C1 segment of cervical spinal cord (tissue), 14 donors: ENCODE measurements at places on chromosomes 16 and 17.

DNA sequence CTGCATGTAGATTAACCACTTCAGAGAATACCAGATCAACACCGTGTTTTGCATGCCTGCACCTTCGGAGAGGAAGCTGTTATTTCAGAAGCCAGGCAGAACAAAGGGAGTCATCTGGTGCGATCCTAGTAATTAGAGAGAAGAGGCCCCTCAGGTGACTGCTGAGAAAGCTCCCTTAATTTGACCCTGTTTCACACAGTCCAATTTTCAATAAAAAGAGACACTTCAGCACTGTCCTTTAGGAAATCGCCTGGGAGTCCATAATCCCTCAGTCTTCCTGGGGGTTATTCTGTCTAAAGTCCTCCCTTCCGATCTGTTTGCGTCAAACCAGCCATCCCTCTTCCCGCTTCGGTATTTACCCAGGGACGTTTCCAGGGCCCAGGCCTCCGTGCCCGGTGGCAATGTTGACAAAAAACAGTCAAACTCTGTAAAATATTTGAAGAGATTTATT, 23.4 kb upstream of the TNRC6C start:
- DNase-seq, result no peak

- DNase-seq, result no peak
These were observed 5.9 kb downstream of the CBX2 start for GRCh38 chr17:79783891-79784290.

DNA sequence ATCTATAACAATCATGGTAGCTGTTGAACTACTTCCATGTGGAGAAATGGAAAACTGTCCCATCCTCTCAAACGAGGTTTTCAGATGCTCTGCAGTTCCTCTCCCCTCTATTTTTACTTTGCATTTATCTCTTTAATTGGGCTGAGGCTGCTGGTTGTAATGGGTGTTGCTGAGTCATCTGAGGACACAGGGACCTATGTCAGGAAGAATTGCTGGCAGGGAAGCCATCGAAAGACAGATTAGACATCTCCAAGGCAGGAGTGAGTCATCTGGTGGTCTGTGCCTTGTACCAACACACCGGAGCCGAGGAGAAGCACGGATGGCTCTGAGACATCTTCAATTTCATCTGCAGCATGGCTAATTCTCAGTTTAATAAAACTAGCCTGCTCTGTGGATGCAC, 394.5 kb downstream of the GRIN2A start:
- no peak for DNase-seq

GRCh38 chr17:74424657-74425056, 7.2 kb upstream of the GPRC5C start:
- no peak for DNase-seq

DNA sequence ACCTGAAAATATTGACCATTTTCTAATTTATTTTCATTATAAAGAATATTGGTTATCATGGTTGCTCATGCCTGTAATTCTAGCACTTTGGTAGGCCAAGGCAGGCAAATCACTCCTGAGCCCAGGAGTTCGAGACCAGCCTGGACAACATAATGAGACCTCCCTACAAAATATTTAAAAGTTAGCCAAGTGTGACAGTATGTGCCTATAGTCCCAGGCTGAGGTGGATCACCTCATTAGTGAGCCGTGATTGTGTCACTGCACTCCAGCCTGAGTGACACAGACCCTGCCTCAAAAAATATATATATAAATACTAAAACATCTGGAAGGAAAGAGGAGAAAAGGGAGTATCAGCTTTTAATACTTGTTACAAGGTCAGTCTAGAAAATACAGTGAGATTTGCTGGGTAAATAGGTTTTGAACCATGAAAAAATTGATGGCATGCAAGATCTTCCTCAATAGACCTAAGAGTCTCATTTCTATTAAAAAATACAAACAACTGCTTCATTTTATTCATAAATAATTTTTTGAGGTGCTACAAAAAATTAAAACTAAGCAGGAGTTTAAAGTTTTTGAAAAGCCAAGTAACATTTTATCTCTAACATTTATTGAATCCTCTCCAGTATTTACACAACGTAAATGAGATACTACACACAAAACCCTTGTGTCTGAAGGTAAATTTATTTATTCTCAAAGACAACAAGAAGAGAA, 47.7 kb downstream of the TUBD1 start:
- no peak for DNase-seq

GRCh38 chr17:38794221-38794620, 5.1 kb downstream of the PIP4K2B start:
- no peak for DNase-seq

DNA sequence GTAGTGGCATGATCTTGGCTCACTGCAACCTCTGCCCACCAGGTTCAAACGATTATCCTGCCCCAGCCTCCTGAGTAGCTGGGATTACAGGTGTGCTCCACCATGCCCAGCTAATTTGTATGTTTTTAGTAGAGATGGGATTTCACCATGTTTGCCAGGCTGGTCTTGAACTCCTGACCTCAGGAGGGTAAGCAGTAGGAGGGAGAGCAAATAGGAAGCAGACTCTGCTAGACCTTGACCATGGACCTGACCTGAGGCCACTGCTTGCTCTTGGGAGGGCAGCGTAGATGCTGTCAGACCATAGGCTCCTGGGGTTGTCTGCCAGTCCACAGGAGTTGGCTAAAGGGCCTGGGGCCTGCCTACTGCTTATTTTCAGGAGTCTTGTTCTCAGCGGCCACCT, 28.6 kb downstream of the AKAP1 start:
- no peak for DNase-seq

- DNase-seq, result no peak
These were observed 3.4 kb downstream of the MIF4GD start for GRCh38 chr17:75267411-75268232.

DNA sequence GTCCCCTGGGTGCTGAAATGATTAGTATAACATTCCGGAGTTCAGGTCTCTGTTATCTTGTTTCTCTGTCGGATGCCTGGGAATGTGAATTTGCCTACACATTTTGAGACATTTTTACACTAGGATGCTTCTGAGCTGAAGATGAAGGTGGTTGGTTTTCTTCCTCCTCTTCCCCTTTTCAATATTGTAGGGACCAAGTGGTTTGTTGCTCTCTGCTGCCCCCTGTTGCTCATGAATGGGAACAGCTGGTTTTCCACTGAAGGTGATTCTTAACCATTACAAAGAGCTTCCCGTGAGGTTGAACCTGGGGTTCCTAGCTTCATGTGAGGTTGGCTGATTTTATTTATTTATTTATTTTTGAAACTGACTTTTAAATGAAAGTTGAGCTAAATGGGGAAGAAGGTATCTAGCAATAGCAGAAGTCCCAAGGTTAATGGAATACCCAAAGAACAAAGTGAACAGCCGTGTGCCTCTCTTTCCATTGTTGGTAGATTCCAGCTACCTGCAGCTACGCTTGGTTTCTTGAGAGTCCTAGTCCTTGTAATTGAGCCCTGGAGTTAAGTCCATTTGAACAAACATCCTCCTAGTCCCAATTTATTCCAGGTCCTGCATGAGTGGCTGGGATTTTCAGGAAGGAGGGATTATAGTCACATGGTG, 983.9 kb upstream of the EEF2KMT start:
- DNase-seq, result no peak

DNA sequence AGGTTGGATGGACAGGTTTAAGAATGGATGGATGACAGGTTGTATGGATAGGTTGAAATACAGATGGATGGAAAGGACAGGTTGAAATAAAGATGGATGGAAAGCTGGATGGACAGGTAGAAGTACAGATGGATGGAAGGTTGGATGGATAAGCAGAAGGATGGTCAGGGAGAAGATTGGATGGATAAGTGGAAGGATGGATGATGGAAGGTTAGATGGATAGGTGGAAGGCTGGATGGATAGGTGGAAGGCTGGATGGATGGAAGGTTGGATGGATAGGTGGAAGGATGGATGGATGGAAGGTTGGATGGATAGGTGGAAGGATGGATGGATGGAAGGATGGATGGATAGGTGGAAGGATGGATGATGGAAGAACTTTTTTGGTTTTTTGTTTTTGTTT, 905 bp upstream of the SDR42E2 start:
- DNase-seq, result no peak

GRCh38 chr17:34306466-34306865, 12.8 kb upstream of the CCL8 start:
- DNase-seq, result no peak

- DNase-seq, result no peak
These were observed at the start of gene STAC2 for GRCh38 chr17:39225308-39225958. Gene STAC2 (minus strand): TSS chr17:39225945. CDS start chr17:39225502, 443 bp downstream.

GRCh38 chr17:74730491-74731346, 6.3 kb upstream of the RAB37 start:
- DNase-seq, result no peak

GRCh38 chr16:86979984-86980553, 337.1 kb downstream of the C16orf95 start:
- no peak for DNase-seq

DNA sequence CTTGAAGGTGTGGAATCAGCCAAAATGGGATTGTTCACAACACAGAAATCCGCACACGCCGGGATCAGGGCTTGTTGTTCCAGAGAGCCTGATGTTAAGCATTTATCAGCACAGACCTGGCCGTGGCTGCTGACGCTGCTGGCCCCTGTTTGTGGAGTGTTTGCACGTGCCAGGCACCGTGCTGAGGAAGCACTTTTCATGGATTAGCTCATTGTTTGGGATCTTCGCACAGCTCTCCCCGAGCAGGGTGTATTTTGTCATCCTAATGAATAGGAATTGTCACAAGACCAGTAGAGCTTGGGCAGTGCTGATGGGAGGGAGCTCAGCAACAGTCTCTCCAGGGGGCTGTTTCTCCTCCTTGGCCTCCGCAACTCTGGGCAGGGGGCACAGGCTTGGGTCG, 160.4 kb upstream of the PLCG2 start:
- DNase-seq, result peak; percentile 59

DNA sequence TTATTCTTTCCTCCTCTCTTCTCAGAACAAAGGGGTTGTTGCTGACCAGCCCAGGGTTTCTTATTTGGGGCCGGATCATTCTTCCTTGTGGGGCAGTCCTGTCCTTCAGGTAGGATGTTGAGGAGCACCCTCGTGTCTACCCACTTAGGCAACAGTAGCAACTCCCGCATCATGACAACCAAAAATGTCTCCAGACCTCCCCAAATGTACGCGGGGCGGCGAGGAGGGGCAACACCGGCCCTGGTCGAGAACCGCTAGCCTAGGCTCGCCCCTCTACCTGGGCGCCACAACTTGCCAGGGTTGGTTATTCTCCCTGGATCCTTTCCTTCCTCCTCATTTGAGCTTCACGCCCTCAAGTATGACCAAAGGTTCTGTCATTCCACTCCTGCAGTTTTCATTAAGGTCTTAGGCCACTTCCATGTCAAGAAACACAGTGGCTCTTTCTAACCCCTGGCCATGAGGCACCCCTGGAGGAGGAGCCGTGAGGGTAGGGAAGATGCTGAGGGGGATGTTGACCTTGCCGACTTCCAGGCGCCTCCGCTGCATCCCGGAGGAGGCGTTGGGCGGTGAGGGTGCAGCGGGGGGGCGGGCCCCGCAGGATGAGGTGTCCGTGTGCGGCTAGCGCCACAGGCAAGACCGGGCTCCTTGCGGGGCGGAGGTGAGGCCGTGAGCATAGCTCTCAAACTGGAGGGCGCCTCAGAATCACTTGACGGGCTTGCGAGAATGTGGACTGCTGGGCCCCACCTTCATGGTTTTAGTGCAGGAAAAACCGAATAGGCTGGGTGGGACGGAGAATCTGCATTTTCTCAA, 712 bp upstream of the SPECC1 start:
- DNase-seq, result no peak

DNA sequence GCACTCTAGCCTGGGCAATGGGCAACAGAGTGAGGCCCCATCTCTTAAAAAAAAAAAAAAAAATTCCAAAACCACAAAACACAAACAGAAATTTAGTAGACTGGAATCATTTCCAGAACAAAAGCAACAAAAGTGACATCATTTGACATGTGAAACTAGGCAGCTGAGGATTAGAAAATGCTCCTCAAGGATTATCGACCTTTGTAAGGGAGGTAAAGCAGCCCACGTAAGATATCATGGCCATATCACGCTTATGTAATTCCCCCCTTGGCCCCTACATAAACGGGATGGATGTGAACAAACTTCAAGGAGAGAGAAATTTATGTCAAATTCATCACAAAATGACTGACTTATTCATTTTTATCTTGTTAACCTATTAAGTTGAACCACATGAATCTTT, 83.3 kb downstream of the WDR59 start:
- DNase-seq, result no peak

GRCh38 chr16:1787322-1788094, 4.7 kb downstream of the NUBP2 start:
- DNase-seq, result no peak

DNA sequence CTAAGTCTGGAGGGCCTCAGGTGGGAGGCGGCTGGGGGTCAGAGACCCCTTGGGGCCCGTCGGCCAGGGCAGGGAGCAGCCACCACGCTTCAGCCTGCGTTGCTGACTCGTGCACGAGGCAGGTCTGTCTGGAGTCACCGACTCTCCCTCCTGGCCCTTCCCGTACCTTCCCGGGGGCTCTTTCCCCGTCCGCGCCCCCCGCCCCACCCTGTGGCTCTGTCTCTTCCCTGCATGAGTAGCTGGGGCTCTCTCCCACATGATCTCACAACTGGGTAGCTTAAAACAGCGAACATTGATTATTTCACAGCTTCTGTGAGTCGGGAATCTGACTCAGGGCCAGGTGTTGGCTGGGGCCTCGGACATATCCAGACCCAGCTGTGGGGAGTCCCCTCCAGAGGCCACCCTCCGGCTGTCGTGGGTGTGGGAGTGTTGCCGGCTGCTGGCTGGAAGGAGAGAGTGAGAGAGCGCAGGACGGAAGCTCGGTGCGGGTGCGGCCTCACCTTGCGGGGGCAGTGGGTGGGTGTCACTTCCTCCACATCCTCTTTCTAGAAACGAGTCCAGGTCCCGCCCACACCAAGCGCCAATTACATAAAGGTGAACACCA, 17.3 kb downstream of the BAHCC1 start:
- DNase-seq, result no peak

DNA sequence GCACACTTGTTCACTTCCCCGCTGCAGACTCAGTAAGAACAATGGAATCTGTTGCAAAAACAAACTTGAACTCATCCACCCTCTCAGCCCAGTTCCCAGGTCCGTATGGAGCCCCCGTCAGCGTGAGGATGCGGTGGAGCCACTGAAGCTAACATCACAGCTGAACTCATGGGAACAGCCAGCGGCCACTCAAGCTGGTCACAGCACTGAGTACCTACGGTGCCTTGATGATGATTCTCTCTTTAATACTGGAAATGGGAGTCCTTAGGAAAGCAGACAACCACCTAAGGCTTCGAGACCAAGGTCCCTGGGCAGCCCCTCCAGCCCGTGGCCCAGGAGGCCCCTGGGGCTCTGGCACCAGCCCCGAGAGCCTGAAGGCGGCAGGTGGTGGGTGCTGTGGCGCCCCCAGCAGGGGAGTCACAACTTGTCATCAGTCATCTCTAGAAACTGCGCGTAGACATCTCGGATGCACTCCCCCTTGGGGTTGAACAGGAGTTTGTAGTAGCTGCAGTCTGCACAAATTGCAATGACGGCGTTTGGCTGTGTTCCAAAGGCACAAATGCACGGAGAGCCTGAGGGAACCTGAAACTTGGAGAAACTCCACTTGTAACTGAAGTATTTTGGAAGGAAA, 31.0 kb upstream of the RHOT1 start:
- DNase-seq, result no peak

GRCh38 chr17:3659541-3660111, 8.8 kb downstream of the TAX1BP3 start:
- peak; percentile 38 for DNase-seq

GRCh38 chr16:88976366-88977017, 515 bp downstream of the CBFA2T3 start:
- DNase-seq, result no peak
